Tibial nerve (tissue), 4 donors: ENCODE measurements at places on chromosomes 3 and 15. TPM values are rescaled to one million over a fixed set of nuclear protein-coding genes. Genes with fewer than 3 reads are reported as not detected.

The CNBP gene
- 533 TPM for total RNA-seq

DNA sequence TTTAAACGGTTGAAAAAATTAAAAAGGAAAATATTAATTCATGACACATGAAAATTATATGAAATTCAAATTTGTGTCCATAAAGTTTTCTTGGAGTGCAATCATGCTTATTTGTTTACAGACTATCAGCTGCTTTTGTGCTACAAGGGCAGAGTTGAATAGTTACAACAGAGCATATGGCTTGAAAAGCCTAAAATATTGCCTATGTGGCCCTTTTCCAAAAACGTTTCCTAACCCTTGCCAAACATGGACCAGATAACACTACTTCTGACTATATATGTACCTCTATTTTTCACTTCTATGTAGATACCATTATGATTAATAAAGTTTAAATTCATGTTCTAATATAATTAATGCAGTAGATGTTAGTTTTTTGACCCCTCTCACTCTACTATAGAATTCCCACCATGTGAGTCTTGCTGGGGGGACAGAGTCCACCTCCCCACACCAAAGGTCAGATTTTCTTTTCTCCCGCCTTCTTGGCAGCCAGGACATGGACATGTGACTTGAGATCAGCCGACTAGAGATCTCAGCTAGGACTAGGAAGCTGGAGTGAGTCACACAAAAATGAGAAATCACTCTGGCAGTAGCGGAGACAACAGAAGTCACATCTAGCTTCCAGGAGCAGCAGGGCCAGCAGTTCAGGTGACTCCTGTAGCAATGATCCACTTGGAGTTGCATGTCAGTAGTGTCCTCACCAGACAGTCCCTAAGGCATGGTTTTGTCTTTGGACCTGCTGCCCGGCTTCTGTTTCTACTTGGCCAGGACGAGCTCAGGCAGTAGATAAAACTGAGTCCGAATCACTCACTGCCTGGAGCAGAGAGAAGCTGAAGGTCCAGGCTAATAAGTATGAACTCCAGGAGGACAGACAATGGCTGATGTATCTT is 22.4 kb downstream of the CIAO2A start:
- peak; percentile 33 for DNase-seq
- peak overlapping the region; percentile 58 for H3K27ac ChIP-seq
- H3K36me3 ChIP-seq, result no peaks in the 10 kb centered on the region

DNA sequence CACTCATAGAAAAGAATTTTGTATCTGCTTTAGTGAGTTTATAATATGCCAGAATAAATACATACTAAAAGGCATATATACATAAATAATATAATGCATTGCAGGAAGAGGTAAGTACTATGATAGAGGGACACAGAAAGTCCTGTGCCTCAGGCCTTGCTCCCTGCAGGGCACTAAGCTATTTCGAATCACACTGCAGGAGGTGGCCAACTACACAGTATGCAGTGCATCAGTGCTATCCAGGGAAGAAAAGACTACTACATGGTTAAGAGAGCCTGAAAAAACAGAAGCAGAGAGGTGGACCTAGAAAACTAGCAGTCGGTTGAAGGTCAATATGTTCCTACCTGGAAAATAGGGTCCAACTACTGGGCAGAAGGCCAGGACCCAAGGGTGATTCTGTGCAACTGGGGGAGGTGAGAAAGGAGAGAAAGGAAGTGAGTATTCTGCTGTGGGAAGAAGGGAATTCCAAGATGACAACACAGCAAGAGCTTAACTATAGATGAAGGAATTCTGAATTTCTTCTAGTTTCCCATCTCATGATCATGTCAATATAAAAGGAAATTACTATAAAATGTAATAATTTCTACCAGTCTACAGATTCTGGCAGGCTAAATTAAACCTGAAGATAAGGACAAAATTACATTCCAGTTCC is 218.0 kb downstream of the ZBTB20 start:
- H3K4me3 ChIP-seq, result no peak overlapping the region
- peaks cover 10% of the 10 kb centered on the region for H3K4me1 ChIP-seq
- no peak overlapping the region for H3K27ac ChIP-seq
- no peak for DNase-seq
- no peaks in the 10 kb centered on the region for H3K27me3 ChIP-seq

DNA sequence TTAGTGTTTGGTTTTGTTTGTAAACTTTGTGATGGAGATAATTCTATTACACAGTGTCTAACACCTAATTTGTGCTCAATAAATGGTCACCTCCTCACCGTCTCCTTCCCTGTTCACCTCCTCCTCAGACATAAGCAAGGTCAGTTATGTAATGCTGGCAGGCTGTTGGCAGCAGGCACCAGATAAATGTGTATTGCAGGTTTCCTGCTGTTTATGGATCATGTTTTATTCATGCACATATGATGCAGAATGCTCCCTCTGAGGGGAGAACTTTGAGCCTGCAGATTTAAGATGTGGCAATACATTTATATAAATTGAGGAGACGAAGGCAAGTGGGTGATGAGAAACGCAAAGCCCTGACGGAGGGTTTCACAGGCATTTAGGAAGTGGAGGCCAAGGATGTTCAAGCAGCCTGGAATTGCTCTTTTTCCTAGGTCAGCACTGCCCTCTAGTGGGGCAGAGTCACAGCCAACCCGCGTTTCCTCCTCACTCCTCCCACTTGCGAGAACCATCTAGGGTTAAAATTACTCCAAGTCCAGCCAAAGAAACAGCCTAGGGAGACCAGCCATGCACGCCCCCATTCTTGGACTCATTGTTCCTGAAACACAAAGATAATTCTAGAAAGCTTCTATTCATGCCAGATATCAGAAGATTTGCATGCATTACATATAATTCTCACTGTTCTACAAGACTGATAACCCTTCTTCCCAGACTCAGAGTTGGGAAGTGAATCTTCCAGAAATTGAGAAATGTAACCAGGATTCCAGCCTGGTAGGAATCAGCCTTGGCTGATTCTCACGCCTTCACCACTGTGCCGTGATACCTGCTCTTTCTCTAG is 228.7 kb downstream of the SLCO3A1 start:
- H3K27me3 ChIP-seq, result no peaks in the 10 kb centered on the region
- no peak overlapping the region for H3K4me3 ChIP-seq
- DNase-seq, result no peak
- H3K4me1 ChIP-seq, result peaks cover 15% of the 10 kb centered on the region
- no peak overlapping the region for H3K27ac ChIP-seq
- H3K36me3 ChIP-seq, result no peaks in the 10 kb centered on the region

GRCh38 chr3:139120086-139121056 is 75.7 kb upstream of the PRR23C start:
- no peaks in the 10 kb centered on the region for H3K27me3 ChIP-seq
- H3K4me3 ChIP-seq, result no peak overlapping the region
- no peak for DNase-seq

- no peaks in the 10 kb centered on the region for H3K36me3 ChIP-seq
- H3K4me1 ChIP-seq, result no peaks in the 10 kb centered on the region
- H3K4me3 ChIP-seq, result no peak overlapping the region
These were observed 322.3 kb downstream of the CNTN4 start for GRCh38 chr3:2420919-2421318.
